Suppressor macrophage treated with lipopolysaccharide for 1 hour (primary cell): ENCODE measurements at places on chromosomes 5 and 9.

GRCh38 chr5:108681079-108681921, 66.4 kb upstream of the FER start:
- peak; percentile 83 for DNase-seq

- DNase-seq: no peak
These were observed 48.5 kb downstream of the WNK2 start for GRCh38 chr9:93232388-93232960.

DNA sequence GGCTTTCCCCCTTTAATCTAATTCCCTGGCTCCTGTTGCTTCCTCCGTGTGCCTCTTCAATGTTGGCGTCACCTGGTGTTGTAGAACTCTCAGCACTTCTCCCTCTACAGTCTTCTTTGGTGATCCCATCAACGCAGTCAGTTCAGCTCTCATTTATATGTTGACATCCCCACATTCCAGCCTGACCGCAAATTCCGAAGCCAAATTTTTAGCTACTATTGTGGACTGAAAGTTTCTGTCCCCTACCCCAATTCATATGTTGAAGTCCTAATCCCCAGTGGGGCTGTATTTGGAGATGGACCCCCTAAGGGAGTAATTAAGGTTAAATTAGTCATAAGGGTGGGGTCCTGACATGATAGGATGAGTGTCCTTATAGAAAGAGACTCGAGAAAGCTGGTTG, 210.6 kb upstream of the ADAMTSL1 start:
- DNase-seq: no peak

DNA sequence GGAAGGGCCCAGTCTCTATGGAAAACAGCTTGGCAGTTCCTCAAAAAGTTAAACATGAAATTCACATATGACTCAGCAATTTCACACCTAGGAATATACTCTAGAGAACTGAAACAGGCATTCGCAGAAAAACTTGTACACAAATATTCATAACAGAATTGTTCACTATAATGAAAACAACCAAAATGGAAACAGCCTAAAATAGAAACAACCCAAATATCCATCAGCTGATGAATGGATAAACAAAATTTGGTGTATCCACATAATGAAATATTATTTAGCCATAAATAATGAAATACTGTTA, 4.8 kb upstream of the GPR150 start:
- no peak for DNase-seq

- DNase-seq: no peak
These were observed 107.4 kb downstream of the MCTP1 start for GRCh38 chr5:95177456-95177855.

DNA sequence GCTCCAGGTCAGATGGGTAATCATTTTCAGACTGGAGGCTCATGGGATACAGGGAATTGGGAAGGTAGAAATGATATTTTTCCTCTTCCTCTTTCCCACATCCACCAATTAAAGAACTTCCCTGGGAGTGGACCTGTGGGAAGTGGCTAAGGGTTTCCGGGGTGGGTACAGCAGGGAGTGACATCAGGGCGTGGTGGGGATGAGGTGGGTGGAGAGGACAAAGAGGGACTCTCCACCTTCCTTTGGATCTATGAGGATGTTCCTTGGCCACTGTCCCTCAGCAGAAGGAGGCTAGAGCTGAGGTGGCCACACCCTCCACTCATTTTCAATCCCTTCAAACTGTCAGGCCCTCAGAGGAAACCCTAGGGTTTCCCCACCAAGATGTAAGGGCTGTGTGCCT, 54.7 kb downstream of the IRF1 start:
- DNase-seq: peak; percentile 86

DNA sequence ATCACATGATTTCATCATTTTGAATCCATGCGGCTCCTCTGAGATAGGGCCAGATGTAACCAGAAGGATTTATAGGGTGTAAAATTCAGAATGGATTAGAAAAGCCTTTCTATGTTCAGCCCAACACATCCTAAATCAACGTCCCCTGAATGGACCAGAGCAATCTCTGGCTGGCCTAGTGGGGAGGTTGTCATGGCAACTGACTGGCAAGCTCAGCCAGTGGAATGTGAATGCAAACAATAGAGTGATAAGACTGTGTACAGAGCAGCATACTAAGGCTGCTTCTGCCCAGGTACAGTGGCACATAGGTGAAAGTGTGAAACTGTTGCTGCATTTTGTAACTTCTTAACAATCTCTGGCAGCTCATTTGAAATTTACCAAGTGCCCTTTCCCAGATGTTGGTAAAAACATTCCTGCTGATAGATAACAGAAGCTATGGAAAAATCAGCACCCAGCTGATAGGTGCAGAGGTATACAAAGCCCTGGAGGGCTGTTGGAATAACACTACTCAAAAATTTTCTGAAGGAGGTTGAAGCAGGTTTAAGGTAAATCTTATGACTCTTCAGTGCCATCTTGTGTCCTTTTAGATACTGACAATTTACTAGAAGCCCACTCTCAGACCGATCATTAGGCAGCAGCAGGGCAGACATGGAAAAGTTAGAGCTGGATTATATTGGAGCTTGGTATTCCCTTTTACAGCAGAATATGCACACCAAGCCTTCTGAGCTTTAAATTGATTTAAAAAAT, 267.2 kb downstream of the RAB3C start:
- DNase-seq: peak; percentile 61

GRCh38 chr5:178530526-178530925, 59.7 kb downstream of the COL23A1 start:
- DNase-seq: no peak

DNA sequence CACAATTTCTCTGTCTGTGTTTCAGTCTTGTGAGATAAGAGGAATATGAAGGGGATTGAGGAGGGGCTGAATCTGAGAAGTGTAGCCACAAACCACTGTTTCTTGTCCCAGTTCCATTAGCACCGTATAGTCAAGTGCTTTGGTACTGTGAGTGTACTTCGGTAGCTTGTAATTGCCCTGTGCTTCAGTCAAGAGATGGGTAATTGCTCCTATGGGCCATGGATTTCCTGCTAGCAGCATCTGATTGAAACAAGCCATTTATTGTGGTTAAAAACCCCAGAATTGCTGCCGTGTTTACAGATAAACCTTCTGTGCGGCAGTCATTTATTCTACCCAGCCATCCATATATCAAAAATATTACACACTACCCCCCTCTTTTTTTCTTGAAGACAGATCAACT, 98.6 kb downstream of the MAT2B start:
- DNase-seq: no peak

- DNase-seq: peak; percentile 98
These were observed 145.5 kb upstream of the MAP3K1 start for GRCh38 chr5:56669534-56670483.

- no peak for DNase-seq
These were observed 271.8 kb downstream of the NNT start for GRCh38 chr5:43874772-43875171.

DNA sequence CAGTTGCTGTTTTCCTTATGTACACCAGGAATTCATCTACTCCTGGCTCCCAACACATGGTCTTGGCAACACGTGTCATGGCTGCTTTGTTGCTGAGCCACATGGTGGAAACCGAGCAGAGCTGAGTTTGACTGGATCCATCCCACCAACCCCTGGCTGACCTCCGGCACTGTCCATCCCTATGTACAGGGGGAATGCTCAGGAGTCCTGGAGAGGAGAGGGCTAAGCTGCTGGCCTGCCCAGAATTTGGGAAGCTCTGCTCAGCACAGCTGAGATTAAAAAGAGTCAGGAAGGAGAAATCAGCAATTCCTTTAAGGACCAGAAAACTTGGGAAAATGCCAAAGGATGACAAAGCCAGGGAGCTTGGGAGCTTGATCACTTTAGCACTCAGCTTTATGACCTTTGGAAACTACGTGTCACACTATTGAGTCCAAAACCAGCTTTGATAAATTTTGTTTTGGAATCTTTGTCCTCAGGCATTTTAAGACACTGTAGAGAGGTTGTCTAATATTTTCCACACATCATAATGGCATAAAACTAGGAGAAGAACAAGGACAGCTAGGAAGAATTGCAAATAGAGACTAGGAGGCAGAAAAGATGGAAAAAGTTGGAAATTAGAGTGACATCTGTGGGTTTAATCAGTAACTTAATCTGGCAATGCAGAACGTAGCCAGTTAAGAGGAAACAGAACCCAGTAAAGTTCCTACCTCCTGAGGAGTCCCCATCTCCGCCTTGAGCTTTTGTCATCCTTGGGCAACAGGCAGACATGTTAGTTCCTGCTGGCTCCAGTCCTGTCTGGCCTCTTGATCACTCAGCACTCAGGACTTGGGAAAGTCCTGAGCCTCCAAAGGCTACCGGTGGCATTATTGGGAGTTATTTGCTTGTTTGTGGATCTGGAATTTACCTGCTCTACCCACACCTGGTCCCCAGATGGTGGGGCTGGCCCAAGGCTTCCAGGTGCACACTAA, 62.5 kb upstream of the PLPP1 start:
- DNase-seq: peak; percentile 27

DNA sequence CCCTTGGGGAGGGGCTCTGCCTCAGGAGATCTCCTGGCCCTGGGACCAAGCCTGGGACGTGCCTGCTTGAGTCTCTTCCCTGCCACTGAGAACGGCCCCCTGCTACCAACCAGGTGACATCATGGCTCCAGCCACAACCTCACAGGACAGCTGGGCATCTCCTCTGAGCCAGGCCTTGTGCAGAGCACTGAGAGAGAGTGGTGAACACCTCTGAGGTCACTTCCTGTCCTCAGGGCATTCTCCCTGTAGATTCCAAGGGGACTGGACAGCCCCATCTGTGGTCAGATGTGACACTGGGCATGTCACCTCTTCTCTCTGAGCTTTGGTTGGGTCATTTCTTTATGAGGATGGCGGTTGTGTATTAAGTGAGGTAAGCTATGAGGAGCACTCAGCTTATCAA, 172.0 kb downstream of the MELK start:
- no peak for DNase-seq

- peak; percentile 98 for DNase-seq
These were observed 43.7 kb upstream of the TMEM252 start for GRCh38 chr9:68584189-68585033.

GRCh38 chr5:131523500-131524185, 111.4 kb downstream of the RAPGEF6 start:
- no peak for DNase-seq

GRCh38 chr5:117759849-117760499, 1185.4 kb upstream of the SEMA6A start:
- DNase-seq: no peak

GRCh38 chr9:16076511-16076910, 523.7 kb downstream of the CCDC171 start:
- DNase-seq: no peak

- DNase-seq: no peak
These were observed 58.4 kb upstream of the TRIM32 start for GRCh38 chr9:116628716-116629115.

DNA sequence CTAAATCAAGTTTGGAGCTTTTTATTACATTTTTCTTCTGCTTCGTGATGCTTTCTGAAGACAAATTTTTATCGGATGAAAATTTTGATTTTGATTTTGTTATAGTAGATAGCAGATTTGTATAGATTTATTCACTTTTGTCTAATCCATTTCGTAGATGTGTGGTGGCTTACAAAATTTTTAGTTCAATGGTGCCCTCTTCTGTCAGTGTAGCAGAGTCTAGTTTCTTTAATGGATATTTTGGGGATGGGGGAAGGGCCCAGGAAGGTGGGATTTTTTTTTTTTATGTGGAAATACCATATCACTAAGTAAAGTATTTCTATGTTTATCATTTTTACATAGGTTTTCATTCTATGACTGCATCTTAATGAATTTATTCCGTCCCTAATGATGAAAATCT, 259.9 kb upstream of the TARS1 start:
- DNase-seq: no peak
